Esophagus muscularis mucosa (tissue), 4 donors: ENCODE measurements at places on chromosomes 11 and 22. TPM values are rescaled to one million over a fixed set of nuclear protein-coding genes. Genes with fewer than 3 reads are reported as not detected.
A peak's percentile ranks its signal among the peaks of the same experiment; 100 is the strongest.

The FGF4 gene
- not detected for total RNA-seq

The ABCG4 gene
- 0.33 TPM for total RNA-seq

The OR52N4 gene
- not detected for total RNA-seq

The OR52I2 gene
- not detected for total RNA-seq

- no peak overlapping the region for H3K4me3 ChIP-seq
- H3K27me3 ChIP-seq: no peaks in the 10 kb centered on the region
Measured at GRCh38 chr11:8022876-8023275, 35.7 kb downstream of the EIF3F start.

- H3K27ac ChIP-seq: peak overlapping the region; percentile 75
- no peaks in the 10 kb centered on the region for H3K36me3 ChIP-seq
- H3K27me3 ChIP-seq: no peaks in the 10 kb centered on the region
- peaks cover 30% of the 10 kb centered on the region for H3K4me1 ChIP-seq
Measured at GRCh38 chr11:9535189-9535781, 38.2 kb upstream of the WEE1 start.

GRCh38 chr11:134994431-134994830 is 582.4 kb upstream of the B3GAT1 start:
- H3K27me3 ChIP-seq: no peaks in the 10 kb centered on the region
- H3K27ac ChIP-seq: no peak overlapping the region
- no peaks in the 10 kb centered on the region for H3K36me3 ChIP-seq
- H3K4me1 ChIP-seq: no peaks in the 10 kb centered on the region
- no peak overlapping the region for H3K4me3 ChIP-seq

DNA sequence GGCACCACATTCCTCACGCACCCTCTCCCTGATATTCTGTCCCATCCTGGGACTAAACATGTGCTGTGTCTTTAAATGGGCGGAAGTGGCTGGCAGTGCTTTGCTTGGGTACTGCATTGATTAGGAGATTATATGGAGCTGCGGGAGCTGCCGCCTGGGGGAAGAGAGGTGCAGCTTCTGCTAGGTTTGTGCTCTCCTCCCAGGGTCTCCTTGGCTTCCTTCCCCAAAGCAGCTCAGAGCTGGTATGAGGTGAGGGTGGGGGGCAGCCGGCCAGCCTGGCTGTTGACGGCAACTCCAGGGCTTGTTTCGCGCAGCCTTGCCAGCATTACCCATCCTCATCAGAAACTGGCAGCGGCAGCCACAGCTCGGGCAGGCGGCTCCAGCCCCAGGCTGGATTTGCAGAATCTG is 95.4 kb downstream of the GRAMD1B start:
- peak overlapping the region; percentile 7 for H3K4me3 ChIP-seq
- no peaks in the 10 kb centered on the region for H3K27me3 ChIP-seq

- H3K27me3 ChIP-seq: no peaks in the 10 kb centered on the region
- DNase-seq: no peak
- no peak overlapping the region for H3K27ac ChIP-seq
- H3K4me3 ChIP-seq: no peak overlapping the region
- H3K36me3 ChIP-seq: no peaks in the 10 kb centered on the region
- H3K4me1 ChIP-seq: no peaks in the 10 kb centered on the region
Measured at GRCh38 chr11:121553806-121554205, 101.0 kb upstream of the SORL1-AS1 start.

- peak within 1 kb of the TSS; percentile 99 for H3K4me3 ChIP-seq
- DNase-seq: peak; percentile 97
- peaks cover 39% of the 10 kb centered on the region for H3K4me1 ChIP-seq
- no peaks in the 10 kb centered on the region for H3K27me3 ChIP-seq
Measured at GRCh38 chr11:66842896-66843775, at the start of gene RCE1. Gene RCE1, plus strand, starts transcription at chr11:66843441. Its CDS starts 15 bp downstream, at chr11:66843456.

DNA sequence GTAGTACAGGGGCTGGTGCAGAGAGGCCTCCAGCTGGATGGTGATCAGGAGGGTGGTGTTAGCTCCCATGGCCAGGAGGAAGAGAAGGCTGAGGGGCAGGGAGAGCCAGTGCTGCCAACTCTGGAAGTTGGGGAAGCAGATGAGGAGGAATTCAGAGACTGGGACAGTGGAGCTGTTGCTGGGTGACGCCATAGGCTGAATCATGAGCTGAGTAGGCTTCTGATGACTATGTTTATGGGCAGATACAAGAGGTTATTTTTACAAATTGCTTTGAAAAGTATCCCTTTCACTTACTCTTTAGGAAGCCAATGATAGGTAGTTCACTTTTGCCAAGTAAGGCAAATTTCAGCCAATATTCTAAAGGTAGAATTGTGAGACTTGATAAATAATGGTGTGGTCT is 3.1 kb downstream of the OR56A1 start:
- DNase-seq: no peak
- H3K4me3 ChIP-seq: no peak overlapping the region
- peaks cover 6% of the 10 kb centered on the region for H3K4me1 ChIP-seq
- H3K27ac ChIP-seq: no peak overlapping the region
- no peaks in the 10 kb centered on the region for H3K27me3 ChIP-seq
